SK-N-SH treated with all-trans-retinoic acid at 6 μM for 48 hours (cell line): ENCODE measurements at places on chromosomes 1 and 21.

DNA sequence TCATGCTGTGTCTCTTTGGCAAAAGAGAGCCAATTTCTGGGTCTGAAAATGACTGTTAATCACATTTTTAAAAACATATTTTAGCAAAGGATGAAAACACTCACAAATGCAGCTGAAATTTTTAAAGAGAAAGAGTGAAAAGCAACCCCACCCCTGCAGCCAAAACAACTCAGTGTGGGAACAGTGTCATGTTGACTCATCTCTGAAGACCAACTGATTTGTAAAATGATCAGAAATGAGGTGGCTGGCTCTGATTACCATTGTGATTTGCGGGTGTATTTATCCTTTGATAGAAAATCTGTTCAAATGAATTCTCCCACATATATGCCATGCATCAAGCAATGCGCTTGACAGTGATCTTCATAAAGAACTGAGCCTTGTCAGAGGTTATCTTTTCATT lies 287.0 kb upstream of the ESRRG start:
- no peak for ATAC-seq

GRCh38 chr1:903721-904271 lies 19.9 kb upstream of the SAMD11 start:
- ATAC-seq = peak; percentile 4; the same call in 2 of the 3 replicates

DNA sequence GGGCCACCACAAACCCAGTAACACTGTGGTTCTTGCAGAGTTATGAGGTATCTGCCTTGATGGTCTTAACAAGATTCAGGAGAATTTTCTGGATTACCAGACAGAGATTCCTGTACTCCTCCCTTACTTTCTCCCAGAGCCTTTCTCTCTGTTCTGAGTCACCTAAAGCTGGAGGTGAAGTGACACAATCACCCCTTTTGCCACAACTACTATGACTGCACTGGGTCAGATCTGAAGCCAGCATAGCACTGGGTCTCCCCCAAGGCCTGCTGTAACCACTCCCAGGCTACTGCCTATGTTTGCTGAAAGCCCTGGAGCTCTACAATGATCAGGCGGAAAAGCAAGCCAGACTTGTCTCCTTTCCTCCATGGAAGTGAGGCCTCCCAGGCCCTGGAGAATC lies 156.7 kb upstream of the NEGR1 start:
- ATAC-seq = no peak

GRCh38 chr1:94285031-94285654 lies 47.8 kb upstream of the ARHGAP29 start:
- ATAC-seq = no peak; the same call in 2 of the 3 replicates

DNA sequence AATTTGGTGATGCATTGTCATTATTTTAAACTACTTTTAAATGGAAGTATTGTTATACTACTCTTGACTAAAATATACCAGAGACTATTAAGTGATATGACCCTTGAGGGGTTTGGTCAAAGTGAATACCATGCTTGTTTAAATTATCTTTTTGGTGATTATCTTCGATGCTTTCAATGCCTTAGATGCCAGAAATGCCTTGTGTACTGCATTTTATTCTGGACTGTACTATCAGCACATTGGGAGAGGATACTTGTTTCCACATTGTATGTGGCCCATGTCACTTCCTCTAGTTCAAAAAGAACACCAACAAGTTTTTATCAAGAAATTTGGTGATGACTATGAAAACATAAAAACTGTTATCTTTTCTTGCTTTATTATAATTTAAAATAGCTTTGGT lies 16.3 kb downstream of the MAP3K7CL start:
- ATAC-seq = no peak

DNA sequence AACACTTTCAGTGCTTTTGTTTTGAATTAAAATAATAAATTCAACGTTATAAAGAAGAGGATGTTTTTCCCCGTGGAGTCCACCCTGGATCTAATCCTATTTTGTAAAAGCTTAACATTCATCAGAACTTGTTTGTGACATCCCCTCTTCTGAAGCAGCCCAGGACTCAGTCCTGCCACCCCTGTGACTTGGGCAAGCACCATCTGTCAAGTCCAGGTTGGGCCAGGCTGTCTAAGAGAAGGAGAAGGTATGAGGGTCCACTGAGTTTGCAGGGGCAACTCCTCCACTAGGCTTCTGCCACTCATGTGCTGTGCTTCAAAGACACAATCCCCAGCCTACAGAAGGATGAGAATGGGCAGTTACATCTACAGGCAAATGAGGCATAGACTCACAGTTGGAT lies 59.7 kb downstream of the MT1HL1 start:
- no peak for ATAC-seq

DNA sequence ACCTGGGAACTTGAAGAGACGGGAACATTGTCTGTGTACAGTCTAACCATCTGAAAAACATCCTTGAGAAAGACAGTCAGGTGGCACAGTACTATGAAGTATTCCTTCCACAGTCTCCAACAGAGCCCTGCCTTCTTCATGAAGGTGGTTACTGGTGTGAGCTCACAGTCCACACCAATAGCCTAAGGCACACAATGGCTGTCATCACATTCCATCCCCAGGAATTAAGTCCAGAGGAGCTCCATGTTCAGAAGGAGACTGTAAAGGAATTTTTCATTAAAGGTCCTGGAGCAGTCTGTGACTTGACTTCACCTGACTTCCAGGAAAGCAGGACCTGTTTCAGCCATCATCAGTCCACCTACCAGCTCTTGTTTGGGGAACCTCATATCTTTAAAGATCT lies 180.2 kb downstream of the C1orf21 start:
- ATAC-seq = no peak

- ATAC-seq = 0 out of 3 replicates have a peak, but pooled peaks have one; percentile 20
These were observed 125.9 kb downstream of the HFM1 start for GRCh38 chr1:91278754-91279153.

DNA sequence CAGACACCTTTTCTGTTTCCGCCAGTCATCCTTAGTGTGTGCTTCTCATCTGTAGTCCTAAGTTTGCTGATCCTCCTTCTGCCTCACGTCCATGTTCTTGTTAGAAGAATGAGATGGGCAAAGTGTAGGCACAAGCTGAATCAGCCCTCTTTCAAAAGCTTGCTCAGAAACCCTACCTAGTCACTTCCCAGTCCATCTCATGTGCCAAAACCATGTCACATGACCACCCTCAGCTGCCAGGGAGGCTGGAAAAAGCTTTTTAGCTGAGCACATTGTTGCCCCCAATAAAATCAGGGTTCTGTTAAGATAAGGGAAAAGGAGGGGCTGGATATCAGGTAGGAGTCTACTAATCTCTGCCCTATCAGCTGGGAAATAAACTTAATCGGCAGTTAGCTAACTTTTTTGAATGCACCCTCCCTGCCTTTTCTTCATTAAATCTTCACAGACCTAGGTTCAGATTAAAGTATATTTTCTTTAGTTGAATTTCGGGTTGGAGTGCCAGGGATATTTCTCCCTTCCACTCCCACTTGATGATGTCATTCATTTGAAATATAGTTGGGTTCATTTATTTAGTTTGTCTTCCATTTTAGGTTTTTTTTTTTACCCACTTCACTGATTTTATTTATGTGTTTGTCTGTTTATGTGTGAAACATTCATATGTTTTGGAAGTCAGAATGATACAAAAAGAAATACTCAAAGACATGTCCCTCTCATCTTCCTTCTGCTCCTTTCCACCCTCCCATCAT lies 129.2 kb downstream of the ROR1 start:
- peak; percentile 31; the same call in 2 of the 3 replicates for ATAC-seq

GRCh38 chr21:42616941-42617340 lies 36.5 kb upstream of the PDE9A start:
- no peak for ATAC-seq

DNA sequence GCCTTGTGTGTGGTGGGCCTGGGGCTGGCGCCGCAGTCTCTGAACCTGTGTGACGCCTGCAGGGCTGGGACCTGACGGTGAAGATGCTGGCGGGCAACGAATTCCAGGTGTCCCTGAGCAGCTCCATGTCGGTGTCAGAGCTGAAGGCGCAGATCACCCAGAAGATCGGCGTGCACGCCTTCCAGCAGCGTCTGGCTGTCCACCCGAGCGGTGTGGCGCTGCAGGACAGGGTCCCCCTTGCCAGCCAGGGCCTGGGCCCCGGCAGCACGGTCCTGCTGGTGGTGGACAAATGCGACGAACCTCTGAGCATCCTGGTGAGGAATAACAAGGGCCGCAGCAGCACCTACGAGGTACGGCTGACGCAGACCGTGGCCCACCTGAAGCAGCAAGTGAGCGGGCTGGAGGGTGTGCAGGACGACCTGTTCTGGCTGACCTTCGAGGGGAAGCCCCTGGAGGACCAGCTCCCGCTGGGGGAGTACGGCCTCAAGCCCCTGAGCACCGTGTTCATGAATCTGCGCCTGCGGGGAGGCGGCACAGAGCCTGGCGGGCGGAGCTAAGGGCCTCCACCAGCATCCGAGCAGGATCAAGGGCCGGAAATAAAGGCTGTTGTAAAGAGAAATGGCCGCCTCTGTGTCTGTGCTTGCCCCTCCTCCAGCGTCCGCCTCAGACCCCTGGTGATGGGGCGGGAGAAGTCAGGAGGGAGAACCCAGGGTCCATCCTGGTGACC lies 788 bp downstream of the ISG15 start:
- no peak for ATAC-seq

DNA sequence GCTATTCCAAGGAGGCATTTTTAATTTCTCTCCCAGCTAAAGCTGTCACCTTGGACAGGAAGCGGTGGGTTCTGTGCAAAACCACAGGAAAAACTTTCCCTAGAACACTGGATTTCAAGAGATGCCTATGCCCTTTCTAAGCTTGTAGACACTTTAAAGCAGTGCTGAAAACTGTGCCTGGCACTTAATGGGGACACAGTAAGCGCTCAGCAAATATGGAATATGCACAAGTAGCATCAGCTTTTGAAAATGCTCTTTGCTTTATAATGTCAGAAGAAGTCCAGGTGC lies 50.9 kb upstream of the TARBP1 start:
- no peak for ATAC-seq

DNA sequence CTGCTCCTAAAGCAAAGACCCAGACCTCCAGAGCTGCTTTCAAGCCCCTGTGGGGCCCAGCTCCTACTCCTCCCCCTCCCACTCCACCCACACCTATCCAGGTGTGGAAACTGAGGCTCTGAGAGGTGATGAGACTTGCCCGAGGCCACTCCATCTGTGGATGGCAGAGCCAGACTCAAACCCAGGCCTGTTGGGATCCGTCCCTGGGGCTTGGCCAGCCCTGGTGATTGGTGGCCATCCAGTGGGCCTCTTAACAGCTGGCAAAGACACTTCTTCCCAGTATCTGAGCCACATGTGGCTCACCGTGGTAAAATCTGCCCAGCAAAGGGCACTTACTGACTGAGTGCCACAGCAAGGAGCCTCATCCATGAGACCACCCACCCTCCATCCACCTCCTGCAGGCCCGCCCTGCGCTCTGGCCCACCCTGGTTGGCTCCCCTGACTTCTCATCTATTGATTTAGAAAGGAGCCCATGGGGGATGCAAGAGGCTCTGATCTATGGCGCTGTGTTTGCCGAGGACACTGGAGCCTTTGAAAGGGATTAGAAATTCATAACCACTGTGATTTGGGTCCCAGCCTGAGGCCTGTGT lies 398.5 kb downstream of the PTPRU start:
- ATAC-seq = no peak

- peak; percentile 95 for ATAC-seq
These were observed at the start of gene BTF3L4 for GRCh38 chr1:52056163-52056936. TSS of gene BTF3L4 (plus strand) at chr1:52056295. CDS start at chr1:52059848, 3,553 bp downstream.

DNA sequence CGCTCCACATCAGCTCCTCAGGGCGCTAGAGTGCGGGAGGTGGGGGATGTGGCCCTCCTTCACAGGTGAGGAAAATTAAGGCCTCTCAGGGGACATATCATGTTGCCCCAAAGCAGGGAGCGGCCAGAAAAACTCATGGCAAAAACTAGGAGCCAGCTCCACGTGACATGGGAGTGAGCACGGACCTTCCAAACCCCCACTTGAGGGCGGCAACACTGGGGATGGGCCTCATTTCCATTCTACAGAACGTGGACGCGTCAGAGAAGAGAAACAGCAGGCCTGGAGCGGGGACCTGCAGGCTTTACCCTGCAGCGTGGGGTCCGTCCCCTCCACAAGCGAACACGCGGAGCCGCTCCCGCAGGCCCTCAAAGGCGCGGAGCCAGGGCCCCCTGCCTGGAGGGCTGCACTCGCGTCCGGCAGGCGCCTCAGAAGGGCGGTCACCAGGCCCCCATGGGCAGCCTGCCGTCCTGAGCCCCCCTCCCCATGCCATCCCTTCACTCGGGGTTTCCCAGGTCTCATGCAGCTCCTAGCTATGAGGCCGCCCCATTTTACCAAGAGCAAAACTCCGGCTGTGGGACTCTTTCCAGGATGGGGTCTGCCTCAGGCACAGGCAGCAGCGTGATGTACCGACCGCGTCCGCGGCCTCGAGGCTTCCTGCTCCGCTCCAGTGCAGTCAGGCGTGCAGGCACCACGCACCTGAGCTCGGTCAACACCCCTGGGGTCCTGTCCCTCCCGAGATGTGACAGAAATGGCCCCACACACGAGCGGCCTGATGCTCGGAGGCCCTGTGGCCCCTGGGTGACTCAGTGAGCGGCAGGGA lies 5.5 kb downstream of the CFAP410 start:
- ATAC-seq = no peak

GRCh38 chr1:116179964-116180363 lies 68.8 kb downstream of the MAB21L3 start:
- no peak for ATAC-seq

DNA sequence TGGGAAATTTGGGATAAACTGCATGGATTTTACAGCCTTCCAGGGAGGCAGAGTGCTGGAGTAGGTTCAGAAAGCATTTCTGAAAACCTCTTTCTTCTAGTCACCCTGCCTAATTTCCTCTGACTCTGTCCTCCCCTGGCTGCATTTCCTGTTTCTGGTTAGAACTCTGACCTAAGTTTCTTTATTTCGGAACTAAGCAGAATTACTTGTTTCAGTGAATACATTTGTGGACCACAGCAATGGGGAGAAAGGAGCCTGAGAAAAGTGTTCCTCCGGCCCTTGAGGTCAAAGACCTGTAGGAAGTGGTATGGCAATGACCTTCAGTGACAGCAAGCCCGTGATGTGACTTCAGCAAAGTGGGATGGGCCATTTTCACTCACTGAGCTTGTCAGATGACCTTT lies 173.4 kb upstream of the RUNX1 start:
- ATAC-seq = no peak

GRCh38 chr1:242525360-242525722 lies 844 bp upstream of the PLD5 start:
- peak; percentile 38; the same call in 2 of the 3 replicates for ATAC-seq

DNA sequence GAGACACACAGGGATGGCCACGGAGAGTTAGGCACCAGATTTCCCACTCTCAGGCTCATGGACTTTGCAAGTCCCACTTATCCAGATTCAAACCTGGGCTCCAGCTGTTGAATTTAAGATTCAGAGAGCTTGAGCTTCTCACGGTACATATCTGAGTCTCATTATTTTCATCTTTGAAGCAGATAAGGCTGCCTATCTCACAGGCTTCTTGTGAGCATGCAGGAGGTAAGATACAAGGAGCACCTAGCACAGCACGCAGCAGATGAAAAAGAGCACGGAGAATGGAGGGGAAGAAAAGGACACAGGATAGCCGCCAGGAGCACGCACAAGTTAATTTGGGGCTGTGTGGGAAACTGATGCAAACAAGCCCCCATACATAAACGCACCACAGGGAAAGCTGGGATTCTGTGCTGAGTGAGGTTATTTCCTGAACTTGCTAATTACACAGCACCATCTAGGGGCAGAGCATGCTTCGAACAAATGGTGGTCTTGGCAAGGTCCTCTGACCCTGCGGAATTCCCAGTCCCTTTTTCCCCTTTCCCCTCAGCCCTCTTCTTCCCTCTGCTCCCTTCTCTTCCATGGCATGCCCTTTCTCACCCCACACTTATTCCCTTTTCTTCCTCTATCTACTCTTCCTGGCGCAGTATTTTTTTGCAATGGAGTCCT lies 134.7 kb upstream of the VANGL1 start:
- peak; percentile 84 for ATAC-seq

GRCh38 chr1:98384461-98385141 lies 276.9 kb upstream of the SNX7 start:
- ATAC-seq = no peak
